ENCODE measurements at places on chromosomes 16 and 17.

DNA sequence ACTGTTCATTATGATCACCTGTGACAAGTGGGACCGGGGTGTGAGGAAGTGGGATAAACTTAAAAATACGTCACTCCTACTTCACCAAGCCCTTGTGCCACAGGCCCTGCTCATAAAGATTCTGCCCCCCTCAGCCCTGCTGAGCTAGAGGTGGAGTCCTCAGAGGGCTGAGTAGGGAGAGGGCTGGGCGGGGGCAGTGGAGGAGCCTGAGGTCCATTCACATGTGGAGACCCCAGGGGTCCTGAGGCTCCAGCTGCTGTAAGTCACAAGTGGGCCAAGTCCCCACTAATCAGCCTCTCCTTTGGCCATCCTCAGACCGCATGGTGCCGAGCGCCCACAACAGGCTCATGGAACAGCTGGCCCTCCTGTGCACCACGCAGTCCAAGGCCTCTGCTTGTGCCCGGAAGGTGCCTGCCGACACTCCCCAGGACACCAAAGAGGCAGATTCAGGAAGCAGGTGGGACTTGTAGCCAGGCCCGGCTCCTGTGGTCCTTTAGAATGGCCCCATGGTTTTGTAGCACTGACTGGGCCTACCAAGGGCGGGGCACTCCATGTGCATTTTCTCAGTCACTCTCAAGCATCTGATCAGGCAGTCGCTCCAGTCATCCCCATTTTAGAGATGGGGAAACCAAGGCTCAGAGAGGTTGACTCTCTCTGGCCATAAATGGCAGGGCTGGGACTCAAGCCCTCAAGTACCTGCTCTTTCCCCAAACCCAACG lies 10.4 kb downstream of the DNAAF8 start:
- DNase-seq, result no peak

- no peak for DNase-seq
These were observed 10.6 kb upstream of the CD300A start for GRCh38 chr17:74455821-74456220.

- DNase-seq, result no peak
These were observed 5.3 kb upstream of the HS3ST6 start for GRCh38 chr16:1923299-1924034.

- no peak for DNase-seq
These were observed 21.2 kb downstream of the ZNF469 start for GRCh38 chr16:88403794-88404581.

- no peak for DNase-seq
These were observed 847.4 kb upstream of the EEF2KMT start for GRCh38 chr16:5944971-5945370.

GRCh38 chr16:59573528-59574271 lies 839.6 kb upstream of the GOT2 start:
- DNase-seq, result no peak

DNA sequence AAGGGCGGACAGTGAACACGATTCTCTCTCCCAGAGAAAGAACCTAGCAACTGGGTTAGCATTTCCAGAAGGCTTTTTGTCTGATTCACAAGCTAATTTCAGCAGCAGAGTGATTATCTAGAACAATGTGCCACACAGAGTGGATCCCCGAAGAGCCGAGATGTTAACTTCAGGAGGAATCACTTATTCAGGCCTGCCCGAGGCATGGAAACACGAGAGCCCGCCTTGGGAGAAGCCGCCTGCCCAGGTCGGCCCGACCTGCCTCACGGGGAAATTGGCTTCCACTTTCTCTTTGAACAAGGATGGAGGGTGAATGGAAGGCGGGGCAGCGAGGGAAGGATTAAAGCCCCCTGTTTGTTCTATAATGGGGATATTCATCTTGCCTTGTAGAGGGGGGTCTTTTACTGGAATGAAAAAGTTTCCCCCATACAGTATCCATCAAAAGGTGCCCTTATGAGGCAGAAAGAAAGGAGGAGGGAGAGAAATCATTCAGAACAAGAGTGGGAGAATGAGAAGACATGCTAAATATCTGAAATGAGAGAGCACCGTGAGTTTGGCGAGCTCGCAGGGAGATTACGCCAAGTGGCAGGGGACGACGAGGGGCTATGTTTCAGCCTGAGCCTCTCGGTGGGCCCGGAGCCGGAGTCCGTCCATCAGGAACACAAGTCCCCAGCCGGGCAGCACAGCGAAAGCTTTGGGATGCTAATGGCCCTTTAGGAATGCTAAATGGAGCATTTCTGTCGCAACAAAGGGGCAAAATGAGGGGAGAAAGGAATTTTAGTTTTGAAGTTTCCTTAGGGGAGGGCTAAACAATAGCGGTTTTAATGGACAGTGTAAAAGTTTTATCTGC lies 33.0 kb downstream of the NTN1 start:
- DNase-seq, result no peak

- no peak for DNase-seq
These were observed 26.0 kb upstream of the ZNF423 start for GRCh38 chr16:49881890-49882289.

- DNase-seq, result no peak
These were observed 20.1 kb downstream of the UNC119 start for GRCh38 chr17:28532050-28532960.

DNA sequence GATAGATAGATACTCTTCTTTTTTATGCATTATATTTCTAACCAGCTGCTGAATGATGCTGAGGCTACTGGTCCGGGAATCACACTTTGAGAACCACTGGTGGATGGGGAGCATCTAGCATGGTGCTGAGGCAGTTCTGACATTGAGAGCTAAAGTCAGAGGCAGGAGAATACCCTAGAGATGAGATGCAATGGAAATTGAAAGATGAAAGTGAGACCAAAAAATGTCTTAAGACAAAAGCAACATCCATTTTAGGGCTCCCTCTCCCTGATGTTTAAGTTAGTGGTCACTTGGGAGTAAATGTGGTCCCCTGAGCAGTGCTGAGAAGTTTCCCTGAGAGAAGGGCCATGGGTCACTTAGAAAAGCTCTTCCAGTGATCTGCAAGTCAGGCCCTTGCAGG lies 6.8 kb downstream of the PCTP start:
- DNase-seq, result no peak

- DNase-seq, result no peak
These were observed 4.9 kb downstream of the GIT1 start for GRCh38 chr17:29584452-29585079.

GRCh38 chr17:69228018-69228417 lies 606 bp downstream of the ABCA10 start:
- DNase-seq, result no peak

DNA sequence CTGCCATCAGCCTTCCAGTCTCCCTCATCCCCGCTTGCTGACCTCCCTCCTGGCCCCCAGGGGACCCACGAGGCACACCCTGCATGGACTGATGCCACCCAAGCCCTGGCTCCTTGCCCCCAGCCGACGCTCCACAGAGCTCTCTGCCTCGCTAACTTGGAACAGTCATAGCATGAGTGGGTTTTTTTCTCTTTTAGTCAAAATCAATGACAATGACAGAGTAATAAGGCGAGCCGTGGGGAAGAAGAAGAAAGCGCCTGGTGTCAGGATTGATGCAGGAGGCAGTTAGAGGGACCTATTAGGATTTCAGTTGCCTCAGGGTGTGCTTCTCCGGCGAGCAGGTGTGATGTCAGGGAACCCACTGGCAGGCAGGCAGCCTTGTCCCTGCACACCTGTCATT lies 176.3 kb upstream of the TNRC6C start:
- no peak for DNase-seq

- no peak for DNase-seq
These were observed 41.4 kb downstream of the SMG6 start for GRCh38 chr17:2262135-2262587.

- DNase-seq, result no peak
These were observed 955 bp downstream of the HOXB13 start for GRCh38 chr17:48727415-48728175.

DNA sequence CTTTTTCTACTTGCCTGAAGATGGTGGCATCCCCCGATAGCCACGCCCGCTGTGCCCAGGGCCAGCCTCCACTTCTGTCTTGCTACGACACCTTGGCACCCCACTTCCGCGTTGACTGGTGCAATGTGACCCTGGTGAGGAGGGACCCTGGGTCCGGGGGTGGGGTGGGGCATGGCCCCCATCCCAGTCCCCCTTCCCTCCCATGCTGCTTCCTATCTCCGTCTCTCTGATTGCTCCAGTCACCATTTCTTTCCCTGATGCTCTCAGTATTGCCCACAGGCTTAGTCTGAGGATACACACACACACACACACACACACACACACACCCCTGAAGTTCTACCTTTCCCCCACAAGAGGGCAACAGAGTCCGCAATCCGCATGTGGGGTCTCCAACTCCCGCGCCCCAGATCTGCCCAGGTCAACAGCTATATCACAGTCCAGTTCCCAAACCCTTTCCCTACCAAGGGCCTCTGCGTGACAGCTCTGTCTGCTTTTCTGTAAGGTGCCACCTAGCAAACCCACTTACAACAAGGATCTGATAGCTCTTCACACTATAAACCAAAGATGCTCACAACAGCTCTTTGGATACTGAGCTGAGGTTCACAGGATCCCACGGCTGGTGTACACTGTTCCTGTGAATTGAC lies 3.4 kb downstream of the SGCA start:
- no peak for DNase-seq

DNA sequence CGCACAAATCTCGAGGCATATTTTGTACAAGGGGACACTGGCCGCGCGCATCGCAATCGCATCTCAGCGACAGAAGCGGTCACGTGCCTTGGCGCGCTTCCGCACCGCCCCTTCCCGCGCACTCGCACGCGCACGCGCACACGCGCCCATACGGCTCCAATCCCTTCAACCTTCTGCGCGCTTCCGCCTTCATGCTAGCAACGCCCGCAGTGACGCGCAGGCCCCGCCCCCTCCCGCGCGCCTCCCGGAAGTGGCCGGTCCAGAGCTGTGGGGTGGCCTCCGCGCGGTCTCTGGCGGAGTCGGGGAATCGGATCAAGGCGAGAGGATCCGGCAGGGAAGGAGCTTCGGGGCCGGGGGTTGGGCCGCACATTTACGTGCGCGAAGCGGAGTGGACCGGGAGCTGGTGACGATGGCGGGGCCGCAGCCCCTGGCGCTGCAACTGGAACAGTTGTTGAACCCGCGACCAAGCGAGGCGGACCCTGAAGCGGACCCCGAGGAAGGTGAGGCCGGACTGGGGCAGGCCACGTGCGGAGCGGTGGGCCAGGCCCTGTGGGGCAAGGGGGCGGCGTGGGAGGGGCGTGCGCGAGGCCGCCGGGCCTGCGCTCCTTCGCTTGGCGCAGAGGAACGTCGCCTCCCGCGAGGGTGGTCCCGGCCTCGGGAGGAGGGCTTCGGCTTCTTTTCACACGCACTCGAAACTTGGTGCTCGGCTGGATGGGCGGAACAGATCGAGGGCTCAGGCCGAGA lies at the start of gene AATF:
TSS of gene AATF (plus strand) at position 238 of the 744 bp plus-strand sequence. CDS start at position 410, 172 bp downstream.
- peak; percentile 61 for DNase-seq

GRCh38 chr17:75995385-75995925 lies 5.2 kb upstream of the CDK3 start:
- DNase-seq, result no peak

DNA sequence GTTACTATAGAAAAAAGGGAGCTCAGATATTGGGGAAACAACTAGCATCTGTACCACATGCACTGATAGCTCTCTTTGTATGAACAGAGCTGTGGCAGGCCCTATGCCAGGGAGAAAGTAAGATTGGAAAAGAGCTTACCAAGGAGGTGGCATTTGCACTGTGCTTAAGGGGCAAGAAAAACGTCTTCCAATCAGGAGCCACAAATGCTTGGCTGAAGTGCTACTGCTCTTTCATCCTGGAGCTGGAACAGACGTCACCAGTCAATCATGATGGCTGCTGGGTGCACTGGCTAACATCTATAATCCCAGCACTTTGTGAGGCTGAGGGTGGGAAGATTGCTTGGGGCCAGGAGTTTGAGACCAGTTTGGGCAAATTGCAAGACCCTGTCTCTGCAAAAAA lies 218.5 kb downstream of the SEC14L1 start:
- DNase-seq, result no peak

DNA sequence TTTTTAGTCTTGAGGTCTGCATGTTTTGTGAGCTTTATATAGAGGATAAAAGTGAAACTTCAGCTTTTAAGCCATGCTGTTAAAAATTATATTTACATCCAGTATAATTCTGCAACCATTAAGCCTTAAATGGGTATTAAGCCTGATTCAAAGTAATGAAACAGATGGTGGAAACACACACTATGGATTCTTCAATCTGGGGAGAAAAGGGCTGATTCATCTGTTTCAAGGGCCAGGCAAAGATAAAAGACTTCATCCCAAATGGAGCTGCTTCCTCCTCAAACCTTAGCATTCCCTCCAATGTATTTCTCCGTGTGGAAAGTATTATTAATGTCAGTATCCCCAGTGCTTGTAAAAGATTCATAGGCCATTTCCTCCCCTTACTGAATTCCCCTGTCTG lies 367.4 kb upstream of the ZFHX3 start:
- DNase-seq, result no peak

- DNase-seq, result no peak
These were observed 94.8 kb upstream of the DNAH9 start for GRCh38 chr17:11503308-11504035.

DNA sequence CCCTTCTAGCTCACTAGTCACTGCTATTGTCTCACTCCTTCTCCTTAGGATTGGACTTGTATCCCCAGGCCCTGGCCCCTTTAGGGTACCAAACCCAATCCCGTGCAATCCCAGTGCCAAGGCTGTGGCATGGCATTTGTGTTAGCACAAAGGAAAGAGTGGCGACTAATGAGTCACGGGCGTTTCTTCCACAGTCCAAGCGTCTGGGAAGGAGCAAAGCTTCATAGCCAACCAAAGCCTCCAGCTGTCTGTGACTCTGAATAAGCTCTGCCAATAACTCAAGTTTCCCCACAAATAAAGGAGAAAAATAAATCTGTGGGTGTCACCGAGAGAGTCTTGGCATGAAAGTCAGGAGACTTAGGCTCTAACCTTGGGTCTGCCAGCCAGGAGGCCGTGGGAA lies 54.6 kb upstream of the COX10 start:
- DNase-seq, result no peak

DNA sequence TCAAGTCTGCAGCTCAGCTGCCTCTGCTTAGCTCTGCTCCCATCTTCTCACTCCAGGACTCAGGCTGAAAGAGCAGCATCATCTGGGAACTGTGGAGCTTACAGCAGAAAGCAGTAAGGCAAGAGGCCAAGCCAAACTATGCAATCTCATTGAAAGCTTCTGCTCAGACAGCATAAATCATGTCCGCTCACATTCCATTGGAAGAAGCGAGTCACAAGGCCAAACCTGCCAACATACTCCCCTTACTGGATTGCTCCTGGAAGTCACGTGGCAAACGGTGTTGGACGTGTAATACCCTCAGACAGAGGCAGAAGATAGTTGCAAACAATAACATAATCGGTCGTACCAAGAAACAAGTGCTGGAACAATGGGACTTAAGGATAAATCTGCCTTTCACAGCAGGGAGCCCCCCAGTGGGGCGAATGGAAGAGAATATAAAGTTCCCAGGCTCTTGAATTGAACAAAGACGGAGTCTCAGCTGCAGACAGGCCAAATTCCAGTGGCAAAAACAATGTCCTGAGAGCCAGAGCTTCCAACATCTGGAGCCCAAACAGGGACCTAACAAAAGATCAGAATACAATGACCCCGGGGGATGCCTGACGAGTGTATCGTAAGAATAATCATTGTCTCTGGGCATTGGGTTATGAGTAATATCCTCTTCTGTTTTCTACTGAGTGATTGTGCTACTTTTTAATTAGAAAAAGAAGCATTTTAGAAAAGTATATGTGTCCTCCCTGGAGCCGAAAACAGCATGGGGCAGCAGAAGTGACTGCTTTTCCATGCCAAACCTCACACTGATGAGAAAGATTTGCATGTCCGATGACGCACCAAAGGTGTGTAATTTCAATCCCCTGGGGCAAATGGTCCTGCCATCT lies 68.4 kb downstream of the CMC2 start:
- no peak for DNase-seq

Data from NCI-H2029 treated with DMSO at 0.1 percent for 48 hours (cell line).